A673 (cell line): ENCODE measurements at places on chromosomes 2 and 18. TPM values are rescaled to one million over a fixed set of nuclear protein-coding genes. Genes with fewer than 3 reads are reported as not detected.

LTBP1 gene
- 2.2 and 2.3 TPM in 2 replicates for total RNA-seq

RGPD3 gene
- total RNA-seq: 0.30 and 0.57 TPM in 2 replicates

CBLN2 gene
- total RNA-seq: 7.5 and 9.7 TPM in 2 replicates

DQX1 gene
- total RNA-seq: 0.50 and 0.71 TPM in 2 replicates

ZNF2 gene
- total RNA-seq: 4.6 and 5.6 TPM in 2 replicates

LDLRAD4 gene
- total RNA-seq: 3.6 and 5.5 TPM in 2 replicates

SPEG gene
- 8.4 and 15.7 TPM in 2 replicates for total RNA-seq

- no peak for DNase-seq
- H3K27ac ChIP-seq: no peak overlapping the region
- H3K27me3 ChIP-seq: no peaks in the 10 kb centered on the region
- no peak overlapping the region for H3K4me3 ChIP-seq
- peaks cover 8% of the 10 kb centered on the region for H3K4me1 ChIP-seq
Observed at GRCh38 chr2:68505603-68506159, 38.3 kb downstream of the APLF start.

- no peaks in the 10 kb centered on the region for H3K27me3 ChIP-seq
- no peak overlapping the region for H3K27ac ChIP-seq
- DNase-seq: peak; percentile 76
- H3K4me1 ChIP-seq: peaks cover 5% of the 10 kb centered on the region
Observed at GRCh38 chr2:215160081-215160480, 21.7 kb upstream of the ABCA12 start.

GRCh38 chr2:205892251-205892655, 193.7 kb downstream of the INO80D start:
- no peak overlapping the region for H3K27ac ChIP-seq
- peak; percentile 18 for DNase-seq
- H3K4me3 ChIP-seq: no peak overlapping the region
- H3K36me3 ChIP-seq: no peaks in the 10 kb centered on the region
- no peaks in the 10 kb centered on the region for H3K27me3 ChIP-seq

DNA sequence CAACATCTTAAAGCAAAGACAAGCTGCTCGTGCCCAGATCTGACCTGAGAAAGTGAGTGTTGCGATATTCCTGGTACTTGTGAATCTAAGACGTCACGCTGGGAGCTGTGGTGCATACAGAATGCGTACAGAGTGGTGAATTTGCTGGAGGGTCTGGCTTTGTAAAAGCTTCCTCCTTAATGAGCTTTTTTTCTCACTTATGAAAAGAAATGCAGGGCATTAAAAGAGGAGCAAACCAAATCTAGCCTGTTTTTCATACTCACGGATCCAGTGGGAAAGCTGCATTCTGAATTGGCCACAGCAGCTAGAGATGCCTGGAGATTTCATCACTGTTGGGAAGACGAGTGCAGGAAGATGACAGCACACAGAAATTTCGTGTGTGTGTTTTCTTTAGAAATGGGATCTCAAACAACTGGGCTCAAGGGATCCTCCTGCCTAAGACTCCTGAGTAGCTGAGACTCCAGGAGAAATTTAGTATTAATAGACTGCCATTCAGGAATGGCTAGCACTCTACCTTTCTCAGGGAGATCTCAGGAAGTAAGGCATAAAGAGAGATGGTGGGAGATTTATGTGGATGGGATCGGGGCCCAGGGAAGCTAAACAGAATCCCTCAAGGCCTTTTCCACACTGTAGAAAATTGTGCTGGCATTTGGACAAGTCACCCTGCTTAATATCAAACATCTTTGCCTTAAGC, 181.3 kb downstream of the ALPK2 start:
- no peak overlapping the region for H3K4me3 ChIP-seq
- no peaks in the 10 kb centered on the region for H3K4me1 ChIP-seq
- H3K27me3 ChIP-seq: no peaks in the 10 kb centered on the region
- no peak for DNase-seq
- no peak overlapping the region for H3K27ac ChIP-seq

DNA sequence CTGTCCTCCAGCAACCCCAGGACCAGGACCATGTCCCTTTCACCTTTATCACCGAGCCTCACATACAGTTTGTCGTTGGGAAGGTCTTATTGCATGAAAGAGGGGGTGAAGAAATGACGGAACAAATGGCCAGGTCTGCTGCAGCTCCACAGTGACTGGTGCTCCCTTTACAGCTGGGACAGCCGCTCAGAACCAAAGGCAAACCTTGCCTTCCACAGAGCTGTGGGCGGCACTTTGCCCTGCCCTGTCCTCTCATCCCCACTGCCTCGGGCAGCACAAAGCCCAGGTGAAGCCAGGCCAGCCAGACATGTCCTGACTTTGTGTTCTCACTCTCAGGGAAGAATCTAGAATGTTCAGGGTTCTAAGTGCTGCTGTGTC, 961 bp downstream of the GPR55 start:
- no peak for DNase-seq
- no peaks in the 10 kb centered on the region for H3K4me1 ChIP-seq
- H3K4me3 ChIP-seq: no peak overlapping the region
- H3K27ac ChIP-seq: no peak overlapping the region
- no peaks in the 10 kb centered on the region for H3K36me3 ChIP-seq
- H3K27me3 ChIP-seq: no peaks in the 10 kb centered on the region

- H3K36me3 ChIP-seq: no peaks in the 10 kb centered on the region
- no peaks in the 10 kb centered on the region for H3K4me1 ChIP-seq
- no peak overlapping the region for H3K4me3 ChIP-seq
- H3K27ac ChIP-seq: no peak overlapping the region
- DNase-seq: no peak
Observed at GRCh38 chr2:102029405-102029804, 37.6 kb downstream of the IL1R2 start.

GRCh38 chr2:96491860-96492497, 13.2 kb downstream of the NEURL3 start:
- H3K4me3 ChIP-seq: no peak overlapping the region
- no peak overlapping the region for H3K27ac ChIP-seq
- H3K4me1 ChIP-seq: peaks cover 3% of the 10 kb centered on the region
- no peak for DNase-seq

GRCh38 chr18:78908462-78909260, 71.0 kb upstream of the SALL3 start:
- no peak overlapping the region for H3K27ac ChIP-seq
- H3K27me3 ChIP-seq: peaks cover 28% of the 10 kb centered on the region
- H3K36me3 ChIP-seq: no peaks in the 10 kb centered on the region
- no peak overlapping the region for H3K4me3 ChIP-seq

- no peak for DNase-seq
- H3K4me3 ChIP-seq: no peak overlapping the region
- no peak overlapping the region for H3K27ac ChIP-seq
- no peaks in the 10 kb centered on the region for H3K27me3 ChIP-seq
- H3K36me3 ChIP-seq: no peaks in the 10 kb centered on the region
Observed at GRCh38 chr2:239337122-239337876, 63.5 kb downstream of the HDAC4 start.

DNA sequence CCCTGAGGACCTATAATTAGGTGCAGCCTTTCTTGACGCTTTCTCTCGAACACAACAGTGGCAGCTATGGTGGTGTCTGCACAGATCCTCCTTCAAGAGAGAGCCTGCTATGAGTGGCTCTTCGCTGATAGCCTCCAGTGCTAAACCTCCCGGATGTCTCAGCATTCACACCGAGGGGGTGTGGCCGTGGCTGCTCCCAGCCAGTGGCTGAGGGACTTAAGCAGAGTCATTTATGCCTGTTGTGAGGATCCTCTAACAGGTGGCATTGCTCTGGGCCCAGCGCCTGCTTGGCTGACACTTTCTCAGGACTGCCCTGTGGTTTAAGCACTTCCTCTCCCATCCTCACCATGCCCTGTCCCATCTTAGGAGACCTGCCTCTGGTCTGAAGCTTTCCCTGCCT, 592.0 kb upstream of the LRRTM1 start:
- no peaks in the 10 kb centered on the region for H3K36me3 ChIP-seq
- no peak overlapping the region for H3K4me3 ChIP-seq
- H3K4me1 ChIP-seq: no peaks in the 10 kb centered on the region
- no peak overlapping the region for H3K27ac ChIP-seq

GRCh38 chr2:233938676-233939370, 21.6 kb downstream of the TRPM8 start:
- peaks cover 3% of the 10 kb centered on the region for H3K36me3 ChIP-seq
- H3K4me1 ChIP-seq: no peaks in the 10 kb centered on the region
- no peaks in the 10 kb centered on the region for H3K27me3 ChIP-seq
- DNase-seq: no peak
- H3K27ac ChIP-seq: no peak overlapping the region
